Type B pancreatic cell (in vitro differentiated cells): ENCODE measurements at places on chromosomes 6 and 20.

DNA sequence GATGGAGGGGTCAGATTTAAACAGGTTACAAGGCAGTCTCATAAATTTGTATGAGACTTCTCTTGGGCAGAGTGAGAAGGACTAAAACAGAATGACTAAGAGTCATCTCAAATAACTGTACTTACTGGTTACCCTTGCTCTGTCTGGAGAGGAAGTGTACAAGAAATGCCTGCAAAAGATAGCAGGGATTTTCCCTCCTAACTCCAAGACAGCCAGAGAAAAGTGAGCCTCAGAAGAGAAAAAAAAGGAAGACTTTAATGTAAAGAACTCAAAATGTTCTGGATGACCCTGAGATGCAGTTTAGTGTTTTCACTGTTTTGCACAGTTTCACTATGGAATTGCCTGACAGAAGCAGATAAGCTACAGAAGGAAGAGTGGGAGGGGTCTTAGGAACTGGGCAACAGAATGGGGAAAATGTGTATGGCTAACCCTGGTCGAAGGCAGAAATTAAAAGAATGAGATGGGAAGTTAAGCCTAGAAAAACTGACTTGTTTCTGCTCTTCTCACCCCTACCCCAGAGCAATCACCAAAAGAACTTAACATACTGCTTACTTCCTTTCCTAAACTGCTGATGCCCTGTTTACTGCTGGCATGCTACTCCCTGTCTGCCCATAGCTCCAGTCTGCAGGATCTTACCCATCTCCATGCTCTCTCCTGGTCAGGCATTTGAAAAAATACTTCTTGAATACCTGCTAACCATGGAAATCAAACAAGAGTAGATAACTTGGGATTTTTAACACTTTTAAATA, 98.1 kb upstream of the MARCKS start:
- DNase-seq = no peak

- DNase-seq = no peak
Measured at GRCh38 chr6:156262014-156262413, 515.2 kb upstream of the ARID1B start.

- DNase-seq = no peak
Measured at GRCh38 chr20:63895202-63895951, 451 bp downstream of the DNAJC5 start.

DNA sequence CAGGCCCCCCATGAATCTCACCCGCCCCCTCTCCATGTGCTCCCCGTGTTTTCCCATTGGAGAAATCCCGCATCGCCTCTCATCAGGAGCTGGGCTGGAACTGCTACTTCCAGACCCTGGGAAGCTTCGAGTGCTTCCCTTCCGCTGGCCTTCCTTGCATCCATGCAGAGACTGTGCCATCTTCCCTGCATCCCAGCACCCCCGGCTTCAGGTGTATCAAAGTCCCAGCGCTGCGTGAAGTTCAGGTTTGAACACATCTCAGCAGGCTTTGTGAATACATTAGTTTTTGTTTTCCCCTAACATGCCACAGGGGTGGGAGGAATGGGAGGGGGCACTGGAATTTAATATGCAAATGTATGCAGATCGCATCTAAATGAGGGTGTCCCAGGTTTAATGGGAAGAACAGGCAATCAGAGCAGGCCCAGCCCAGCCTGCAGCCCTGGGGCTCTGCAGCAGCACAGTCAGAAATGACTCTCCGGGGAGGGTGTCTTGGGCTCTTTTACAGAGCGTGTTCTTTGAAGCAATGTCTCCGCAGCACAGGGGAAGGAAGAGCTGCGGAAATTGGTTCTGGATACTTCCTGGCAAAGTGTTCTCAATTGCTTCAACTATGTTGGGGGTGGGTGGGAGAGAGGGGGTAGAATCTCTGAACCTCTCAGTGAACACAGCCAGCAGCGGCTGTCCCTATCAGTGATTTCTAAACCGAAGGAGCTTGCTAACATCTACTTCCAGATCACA, 8.3 kb upstream of the MMP9 start:
- no peak for DNase-seq

DNA sequence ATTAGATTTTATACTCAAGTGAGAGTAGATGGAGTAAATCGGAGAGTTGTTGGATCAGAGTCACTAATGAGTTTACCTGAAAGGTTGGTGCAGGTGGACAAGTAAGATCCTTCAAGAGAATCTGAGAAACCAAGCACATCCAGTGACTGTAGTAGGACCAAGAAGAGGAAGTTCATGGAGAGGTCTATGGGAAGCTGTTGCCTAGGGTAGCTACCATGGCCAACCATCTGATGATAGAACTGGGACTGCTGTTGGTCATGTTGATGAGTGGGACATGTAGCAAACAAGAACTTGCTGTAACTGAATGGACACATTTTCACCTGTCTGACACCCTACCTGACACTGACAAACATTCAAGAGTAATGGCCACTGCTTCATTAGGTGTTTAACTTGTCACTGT, 11.3 kb upstream of the ADGB start:
- no peak for DNase-seq

DNA sequence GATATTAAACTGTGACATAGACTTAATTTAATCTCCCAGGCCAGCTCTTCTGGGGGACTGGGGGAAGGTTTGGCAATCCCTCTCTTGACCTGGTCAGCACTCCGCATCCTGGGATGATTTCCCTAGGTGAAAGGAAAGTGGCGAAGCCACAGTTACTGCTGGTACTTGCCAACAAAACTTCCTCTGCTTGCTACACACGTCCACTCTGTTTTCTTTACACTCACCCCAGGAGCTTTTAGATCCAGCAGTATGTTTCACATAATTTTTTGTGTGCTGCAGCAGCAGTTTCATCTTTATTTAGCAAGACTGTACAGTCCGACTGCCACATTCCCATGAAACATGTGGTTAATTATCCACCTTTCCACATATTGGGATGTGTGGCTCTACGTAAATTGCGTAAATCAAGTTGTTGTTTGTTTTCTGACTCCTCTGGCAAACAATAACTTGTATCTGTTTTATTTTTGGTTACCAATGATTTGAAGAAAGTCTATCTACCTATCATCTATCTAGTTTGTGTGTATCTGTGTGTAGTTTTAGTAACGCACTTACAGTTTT, 284.0 kb downstream of the PHF3 start:
- DNase-seq = no peak

GRCh38 chr6:161094955-161095354, 103.4 kb downstream of the MAP3K4 start:
- DNase-seq = no peak

DNA sequence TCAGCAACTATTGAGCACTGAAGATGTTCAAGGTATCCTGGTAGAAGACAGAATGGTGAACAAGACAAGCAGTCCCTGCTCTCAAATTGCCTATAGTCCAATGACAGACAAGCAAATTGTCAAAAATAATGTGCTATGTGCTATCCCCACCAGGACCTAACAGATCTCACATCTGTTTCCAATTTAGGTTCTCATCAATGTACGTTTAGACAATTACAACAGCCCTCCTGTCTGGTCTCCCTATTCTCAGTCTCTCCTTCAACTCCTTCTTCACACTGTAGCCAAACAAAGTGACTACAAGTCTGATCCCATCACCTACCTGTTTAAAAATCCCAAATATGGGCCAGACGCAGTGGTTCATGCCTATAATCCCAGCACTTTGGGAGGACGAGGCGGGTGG, 7.5 kb downstream of the TAPBP start:
- DNase-seq = no peak

- no peak for DNase-seq
Measured at GRCh38 chr20:2238601-2239000, 57.2 kb upstream of the TGM3 start.

GRCh38 chr20:45290677-45291355, 15.8 kb upstream of the RBPJL start:
- peak; percentile 84 for DNase-seq

DNA sequence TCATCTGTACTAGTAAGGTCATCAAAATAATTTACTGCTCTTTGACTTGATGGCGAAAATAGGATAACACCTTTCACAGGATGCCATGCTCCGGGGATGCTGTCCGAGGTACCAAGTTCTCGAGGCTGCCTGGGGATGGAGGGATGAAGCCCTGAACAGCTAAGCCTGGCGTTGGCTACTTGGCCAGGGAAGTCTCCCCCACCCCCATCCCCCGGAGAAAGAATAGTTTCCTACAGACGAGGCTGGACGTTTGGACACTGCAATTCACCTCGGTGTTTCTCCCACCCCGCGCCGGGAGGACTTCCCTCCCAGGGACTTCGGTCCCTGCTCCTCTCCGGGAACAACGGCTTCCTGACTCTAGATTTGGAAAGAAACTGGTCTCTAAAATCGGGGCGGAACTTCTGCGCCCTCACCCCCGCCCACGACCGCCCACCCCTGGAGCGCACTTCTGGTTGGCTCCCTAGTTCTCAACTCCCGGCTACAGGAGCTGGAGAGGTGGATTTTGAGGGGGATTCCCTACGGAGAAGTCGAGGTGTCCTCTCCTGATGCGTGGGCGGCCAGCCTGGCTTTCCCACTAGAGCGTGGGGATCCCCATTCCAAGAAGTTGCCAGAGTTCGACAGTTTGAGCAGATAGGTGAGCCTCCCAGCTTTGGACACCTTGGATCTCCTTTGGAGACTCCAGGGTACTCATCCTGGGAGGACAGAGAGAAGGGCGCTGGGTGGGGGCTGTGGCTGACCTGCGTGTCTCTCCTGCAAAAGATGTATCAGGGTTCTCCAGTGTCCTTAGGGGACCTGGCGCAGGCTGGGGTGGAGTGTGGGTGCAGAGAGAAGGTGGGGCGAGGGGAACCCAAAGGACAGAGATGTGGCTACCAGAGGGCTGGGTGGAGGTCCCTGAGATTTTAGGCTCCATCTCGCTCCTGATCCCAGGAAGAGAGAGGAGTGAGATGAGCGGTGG, 1.1 kb downstream of the PCSK2 start:
- no peak for DNase-seq

DNA sequence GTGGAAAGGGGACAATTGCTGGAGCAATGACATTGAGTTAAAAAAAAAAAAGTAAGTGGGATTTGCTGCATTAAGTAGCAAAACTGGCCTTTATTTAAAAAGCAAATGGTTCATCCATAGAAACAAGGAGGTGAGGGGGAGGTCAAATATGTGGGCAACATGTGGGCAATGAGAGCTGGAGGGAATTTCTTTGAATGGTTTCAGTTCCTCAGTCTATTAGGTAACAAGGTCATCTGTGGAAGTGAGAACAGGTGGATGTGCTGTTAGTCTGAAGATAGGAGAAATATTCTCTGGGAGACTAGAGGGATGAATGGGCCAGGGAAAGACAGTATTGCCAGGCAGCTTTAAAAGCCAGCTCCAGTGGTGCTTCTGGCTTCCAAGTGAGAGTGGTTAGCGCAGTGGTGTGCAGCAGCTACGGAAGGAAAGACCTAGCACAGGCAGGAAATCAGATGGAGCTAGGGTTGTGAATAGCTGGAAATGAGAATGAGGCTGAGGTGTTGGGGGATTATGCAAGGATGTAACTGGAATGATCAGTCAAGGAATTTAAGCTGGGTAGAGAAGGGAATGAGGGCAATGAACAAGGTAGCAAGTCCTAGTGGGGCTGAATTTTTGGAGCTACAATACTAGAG, 727.6 kb downstream of the PTPRT start:
- no peak for DNase-seq

- DNase-seq = no peak
Measured at GRCh38 chr6:157245436-157245835, 77.9 kb downstream of the TMEM242 start.

DNA sequence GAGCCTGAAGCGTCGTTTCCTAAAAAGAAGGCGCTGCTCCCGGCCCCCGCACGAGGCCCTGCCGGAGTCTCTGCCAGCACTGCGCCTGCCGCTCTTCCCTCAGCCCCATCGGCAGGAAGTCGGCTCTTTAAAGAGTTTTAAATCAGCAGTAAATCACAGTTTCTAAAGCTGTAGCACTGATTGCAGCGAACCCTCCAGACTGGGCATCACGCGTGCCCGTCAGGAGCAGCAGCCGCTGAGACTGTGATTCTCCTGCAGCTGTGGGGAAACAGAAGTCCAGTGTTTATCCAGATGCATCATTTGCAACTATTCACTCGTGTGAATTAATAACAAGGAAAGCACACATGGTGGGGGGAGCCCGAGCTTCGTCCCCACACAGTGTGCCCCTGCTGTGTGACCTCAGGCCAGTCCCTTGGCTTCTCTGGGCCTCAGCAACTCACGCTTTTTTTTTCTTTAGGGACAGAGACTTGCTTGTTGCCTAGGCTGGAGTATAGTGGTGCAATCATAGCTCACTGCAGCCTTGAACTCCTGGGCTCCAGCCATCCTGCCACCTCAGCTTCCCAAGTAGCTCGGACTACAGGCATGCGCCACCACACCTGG, 28.3 kb downstream of the DLL1 start:
- no peak for DNase-seq

GRCh38 chr20:19407736-19408135, 195.3 kb downstream of the SLC24A3 start:
- DNase-seq = no peak

- peak; percentile 45 for DNase-seq
Measured at GRCh38 chr20:58069796-58070663, 158.4 kb downstream of the ANKRD60 start.

DNA sequence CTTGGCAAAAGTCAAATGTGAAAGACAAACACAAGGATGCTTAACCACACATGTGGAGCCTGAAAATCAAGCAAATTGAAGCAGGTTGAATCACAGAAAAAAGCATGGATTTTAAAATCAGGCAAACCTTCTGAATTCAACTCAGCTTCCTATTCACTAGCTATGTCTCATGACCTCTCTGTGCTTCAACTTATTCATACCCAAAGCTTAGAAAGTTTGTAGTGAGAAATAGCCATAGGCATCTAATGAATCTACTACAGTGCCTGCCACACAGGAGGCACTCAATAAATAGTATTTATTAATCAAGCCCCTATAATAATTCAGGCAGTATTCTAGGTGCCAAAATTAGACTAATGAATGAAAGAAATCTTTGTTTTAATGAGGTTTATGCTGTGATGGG, 112.2 kb upstream of the TNFAIP3 start:
- DNase-seq = no peak

DNA sequence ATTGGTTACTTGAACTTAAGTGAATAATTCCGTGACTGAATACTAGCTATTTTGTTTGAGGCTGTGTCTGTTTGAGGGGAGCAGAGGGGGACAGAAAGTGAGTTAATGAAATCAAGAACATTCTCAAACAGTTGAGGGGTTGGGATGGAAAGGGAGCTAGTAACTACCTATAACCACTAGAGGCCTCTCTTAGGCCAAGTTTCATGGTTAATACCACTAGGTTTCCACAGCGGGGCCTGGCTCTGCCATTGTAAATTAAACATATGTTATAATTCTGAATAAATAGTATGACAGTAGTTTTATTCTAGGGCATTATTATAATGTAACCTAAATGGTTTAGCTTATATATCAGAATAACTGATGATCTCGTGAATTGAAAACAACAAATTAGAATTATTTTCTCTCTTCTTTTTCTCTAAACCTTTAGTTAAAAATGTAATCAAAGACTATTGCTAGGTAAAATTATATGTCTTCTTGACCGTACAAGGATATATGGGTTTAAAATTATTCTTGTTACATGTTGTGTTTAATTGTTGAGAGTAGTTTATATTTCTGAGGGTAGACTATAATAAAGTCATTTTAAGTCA, 108.1 kb downstream of the BCKDHB start:
- DNase-seq = no peak

- no peak for DNase-seq
Measured at GRCh38 chr20:49905415-49906091, 9.8 kb downstream of the SPATA2 start.
